NCI-H2081 treated with DMSO at 0.1 percent for 48 hours (cell line): ENCODE measurements at places on chromosomes 2 and 18.

GRCh38 chr2:222912117-222912516, 51.3 kb downstream of the ACSL3 start:
- no peak for DNase-seq

- DNase-seq: no peak
Observed at GRCh38 chr2:239607517-239608191, 206.8 kb upstream of the HDAC4 start.

DNA sequence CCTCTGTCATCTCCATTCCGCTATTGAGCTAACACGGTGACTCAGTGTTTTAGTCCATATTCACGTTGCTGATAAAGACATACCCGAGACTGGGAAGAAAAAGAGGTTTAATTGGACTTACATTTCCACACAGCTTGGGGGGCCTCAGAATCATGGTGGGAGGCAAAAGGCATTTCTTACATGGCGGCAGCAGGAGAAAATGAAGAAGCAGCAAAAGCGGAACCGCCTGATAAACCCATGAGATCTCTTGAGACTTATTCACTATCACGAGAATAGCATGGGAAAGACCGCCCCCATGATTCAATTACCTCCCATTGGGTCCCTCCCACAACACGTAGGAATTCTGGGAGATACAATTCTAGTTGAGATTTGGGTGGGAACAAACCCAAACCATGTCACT, 22.6 kb upstream of the CXXC1 start:
- no peak for DNase-seq

DNA sequence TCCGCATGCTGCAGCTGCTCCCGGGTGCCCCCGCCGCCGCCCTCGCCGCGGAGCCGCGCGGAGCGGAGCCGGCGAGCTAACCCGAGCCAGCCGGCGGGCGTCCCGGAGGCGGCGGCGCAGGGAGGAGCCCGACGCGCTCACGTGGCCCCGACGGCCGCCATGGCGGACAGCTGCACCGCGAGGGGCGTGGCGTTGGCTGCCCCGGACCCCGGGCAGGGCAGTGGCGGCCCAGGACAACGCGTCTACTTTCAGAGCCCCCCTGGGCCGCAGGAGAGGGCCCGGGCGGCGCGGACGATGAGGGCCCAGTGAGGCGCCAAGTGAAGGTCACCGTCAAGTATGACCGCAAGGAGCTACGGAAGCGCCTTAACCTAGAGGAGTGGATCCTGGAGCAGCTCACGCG, 30.0 kb upstream of the CCNYL1 start:
- DNase-seq: no peak

GRCh38 chr18:28342231-28342630, 165.3 kb upstream of the CDH2 start:
- DNase-seq: no peak

DNA sequence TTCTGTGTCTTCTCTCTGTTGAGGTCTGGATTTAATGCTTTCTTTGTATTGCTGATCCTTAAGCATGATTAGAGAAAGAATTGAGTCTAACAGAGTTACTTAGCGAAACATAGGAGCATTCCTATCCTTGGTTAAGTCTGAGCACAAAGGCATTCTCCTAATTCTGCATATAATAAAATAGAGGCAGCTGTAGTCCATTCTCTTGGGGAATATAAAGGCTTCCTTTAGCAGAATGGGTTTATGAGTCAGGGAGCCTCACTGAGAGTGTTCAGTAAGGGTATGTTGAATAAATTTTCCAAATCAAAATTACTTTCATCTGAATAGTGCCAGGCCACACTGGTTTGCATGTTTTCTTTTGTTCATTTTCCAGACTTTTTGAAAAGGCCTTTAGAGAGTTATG, 101.5 kb downstream of the GALNT1 start:
- no peak for DNase-seq

GRCh38 chr2:190876631-190877030, 4.0 kb upstream of the GLS start:
- DNase-seq: no peak

GRCh38 chr2:120312860-120313694, 32.9 kb upstream of the INHBB start:
- no peak for DNase-seq

DNA sequence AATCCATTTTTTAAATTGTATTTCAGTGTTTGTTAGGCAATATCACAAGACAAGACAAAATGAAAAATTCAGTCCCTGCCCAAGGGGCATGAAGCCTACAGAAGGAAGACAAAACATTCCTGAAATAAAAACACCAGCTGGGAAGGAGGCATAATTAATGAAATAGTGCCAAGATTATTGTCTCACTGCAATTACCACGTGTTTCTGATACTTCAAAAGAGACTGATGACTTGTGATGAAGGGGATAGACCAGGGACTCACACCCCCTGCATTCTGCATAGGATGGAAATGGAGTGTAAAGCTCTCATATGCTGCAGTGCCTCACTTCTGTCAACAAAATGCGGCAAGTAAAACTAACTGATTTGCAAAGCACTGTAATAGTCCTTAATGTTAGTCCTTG, 178.1 kb downstream of the BARD1 start:
- DNase-seq: no peak

- DNase-seq: no peak
Observed at GRCh38 chr18:2168022-2168421, 403.3 kb downstream of the METTL4 start.

DNA sequence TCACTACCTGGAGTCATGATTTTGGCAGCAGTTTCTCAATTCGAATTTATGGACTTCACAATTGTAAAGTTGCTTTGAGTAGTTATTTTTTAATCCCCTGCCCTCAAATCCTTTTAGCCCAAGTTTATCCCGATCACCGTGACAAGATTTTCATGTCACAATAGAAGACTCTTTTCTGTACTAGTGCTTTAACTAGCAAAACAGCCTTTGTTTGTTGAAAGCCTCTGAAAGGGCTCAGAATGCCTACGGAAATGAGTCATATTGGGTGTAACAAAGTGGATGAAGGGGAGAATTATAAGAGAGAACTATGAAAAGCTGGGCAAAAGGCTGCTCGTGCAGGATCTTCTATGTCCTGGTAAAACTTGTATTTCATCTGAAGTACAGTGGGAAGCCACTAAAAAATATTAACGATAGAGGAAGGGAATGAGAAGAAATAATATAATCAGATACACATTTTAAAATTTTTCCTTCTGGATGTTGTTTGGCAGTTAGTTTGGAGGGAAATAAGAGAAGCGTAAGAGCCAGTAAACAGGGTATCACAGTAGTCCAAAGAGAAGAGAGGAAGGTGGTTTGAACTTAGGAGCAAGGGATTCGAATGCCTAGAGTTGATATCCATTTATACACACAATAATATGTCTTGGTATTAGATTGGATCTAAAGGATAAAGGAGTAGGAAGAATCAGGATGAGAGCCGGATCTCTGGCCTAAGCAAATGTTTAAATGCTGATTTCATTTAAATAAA, 114.9 kb downstream of the GALNT13 start:
- no peak for DNase-seq

- no peak for DNase-seq
Observed at GRCh38 chr2:175903384-175903936, 98.6 kb downstream of the LNPK start.

DNA sequence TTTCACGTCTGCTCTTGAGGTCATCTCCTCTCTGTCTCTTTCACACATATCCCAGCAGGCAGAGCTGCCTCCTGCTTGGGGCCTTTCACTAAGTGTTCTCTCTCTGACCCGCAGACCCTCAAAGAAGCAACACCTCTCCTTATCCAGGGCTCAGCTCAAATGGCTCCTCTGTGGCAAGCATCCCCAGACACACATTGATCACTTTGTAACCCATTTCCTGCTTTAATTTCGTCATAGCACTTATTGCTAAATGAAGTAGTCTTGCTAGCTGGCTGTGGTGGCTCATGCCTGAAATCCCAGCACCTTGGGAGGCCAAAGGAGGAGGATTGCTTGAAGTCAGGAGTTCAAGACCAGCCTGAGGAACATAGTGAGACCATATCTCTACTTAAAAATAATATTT, 41.4 kb downstream of the SGPP2 start:
- DNase-seq: no peak

DNA sequence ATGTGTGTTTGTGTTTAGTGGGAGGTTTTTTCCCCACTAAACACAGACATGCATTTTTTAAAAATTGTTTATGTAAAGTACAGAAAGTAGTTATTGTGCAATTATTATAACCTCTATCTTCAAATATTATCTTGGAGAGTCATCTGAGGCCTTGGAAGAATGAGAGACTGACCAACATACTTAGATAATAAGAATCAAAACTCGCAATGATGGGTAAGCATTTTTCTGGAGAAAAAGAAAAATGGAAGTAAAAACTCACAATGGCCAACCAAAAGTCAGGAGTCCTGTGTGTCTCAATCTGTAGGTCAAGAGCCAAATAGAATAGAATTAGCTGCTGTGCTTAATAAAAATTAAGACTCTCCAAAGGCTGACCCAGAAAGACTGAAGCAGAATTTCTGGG, 43.0 kb downstream of the MEMO1 start:
- DNase-seq: no peak

- DNase-seq: no peak
Observed at GRCh38 chr2:180985771-180986395, 5.5 kb downstream of the UBE2E3 start.

DNA sequence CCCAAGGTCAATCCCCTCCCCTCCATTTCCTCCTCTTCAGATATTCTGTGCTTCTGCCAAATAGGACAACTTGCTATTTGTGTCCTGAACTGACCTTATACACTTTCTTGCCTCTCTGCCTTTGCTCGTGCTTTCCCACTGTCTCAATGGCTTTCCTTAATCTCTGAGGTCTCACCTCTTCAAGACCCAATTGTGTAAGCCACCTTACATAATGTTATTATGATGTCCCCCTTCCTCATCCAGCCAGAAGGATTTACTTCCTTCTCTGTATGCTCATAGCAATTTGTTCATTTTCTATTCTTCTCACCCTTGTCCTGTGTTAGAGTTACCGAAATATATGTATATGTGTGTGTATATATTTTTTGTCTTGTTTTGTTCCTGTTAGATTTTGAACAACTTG, 26.9 kb upstream of the DARS1 start:
- no peak for DNase-seq

DNA sequence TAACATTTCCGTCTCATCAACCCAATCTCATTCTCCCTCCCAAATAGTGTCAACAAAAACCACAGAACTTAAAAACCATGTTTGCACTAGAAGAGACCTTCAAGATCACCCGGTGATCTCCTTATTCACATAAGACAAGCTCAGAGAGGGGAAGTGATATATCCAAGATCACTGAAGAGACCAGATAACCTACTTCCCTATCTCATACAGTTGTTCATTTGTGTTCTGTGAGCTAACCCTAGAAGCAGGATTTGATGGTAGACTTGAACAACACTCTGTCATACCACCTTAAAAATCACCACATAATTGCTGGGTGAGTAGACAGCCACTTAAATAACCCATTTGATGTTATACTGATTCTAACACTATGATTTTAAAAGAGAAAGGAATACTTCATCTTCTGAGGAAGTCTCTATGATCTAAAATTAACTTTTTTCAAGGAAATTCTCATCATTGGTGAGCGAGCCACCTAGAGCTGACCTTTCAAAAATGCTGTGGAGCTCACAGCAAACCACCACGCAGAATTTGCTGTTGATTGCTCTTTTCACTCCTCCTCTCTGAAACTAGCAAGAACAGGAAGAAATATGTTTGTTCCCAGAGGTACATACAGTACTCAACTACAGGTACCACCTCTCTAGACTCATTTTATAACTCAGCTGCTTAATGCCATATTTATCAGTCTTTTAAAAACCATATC, 15.1 kb downstream of the AAK1 start:
- DNase-seq: no peak

GRCh38 chr2:24971286-24971535, 544 bp downstream of the DNAJC27 start:
- DNase-seq: no peak
